Left lung (tissue), 14 donors: ENCODE measurements at places on chromosomes 6 and 20.

DNA sequence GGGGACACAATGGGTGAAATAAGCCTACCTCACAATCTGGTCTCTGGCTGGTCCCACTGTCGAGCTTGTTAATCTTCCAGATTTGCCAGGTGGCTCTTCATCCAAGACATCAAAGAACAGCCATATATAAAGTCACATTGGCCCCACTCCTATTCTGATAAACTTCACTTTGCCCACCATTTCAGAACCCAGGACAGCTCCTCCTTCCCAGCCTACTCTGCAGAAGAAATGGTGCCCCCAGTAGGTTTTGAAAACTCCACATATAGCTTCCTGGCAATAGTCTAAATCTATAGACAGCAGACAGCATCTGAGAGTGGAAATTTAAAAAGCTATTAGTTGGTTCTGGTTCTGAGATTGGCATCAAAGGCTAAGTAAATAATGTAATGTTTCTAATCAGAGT, 143.1 kb upstream of the PCSK2 start:
- DNase-seq: no peak

GRCh38 chr20:44135417-44136204, 51.4 kb downstream of the JPH2 start:
- DNase-seq: no peak

GRCh38 chr6:54987633-54988290, 141.2 kb downstream of the FAM83B start:
- DNase-seq: no peak

GRCh38 chr20:57749131-57749690, 39.4 kb upstream of the PMEPA1 start:
- peak; percentile 40 for DNase-seq

GRCh38 chr6:106540907-106541306, 88.4 kb downstream of the RTN4IP1 start:
- DNase-seq: no peak

GRCh38 chr6:107466062-107466461, 6.7 kb upstream of the PDSS2 start:
- no peak for DNase-seq

DNA sequence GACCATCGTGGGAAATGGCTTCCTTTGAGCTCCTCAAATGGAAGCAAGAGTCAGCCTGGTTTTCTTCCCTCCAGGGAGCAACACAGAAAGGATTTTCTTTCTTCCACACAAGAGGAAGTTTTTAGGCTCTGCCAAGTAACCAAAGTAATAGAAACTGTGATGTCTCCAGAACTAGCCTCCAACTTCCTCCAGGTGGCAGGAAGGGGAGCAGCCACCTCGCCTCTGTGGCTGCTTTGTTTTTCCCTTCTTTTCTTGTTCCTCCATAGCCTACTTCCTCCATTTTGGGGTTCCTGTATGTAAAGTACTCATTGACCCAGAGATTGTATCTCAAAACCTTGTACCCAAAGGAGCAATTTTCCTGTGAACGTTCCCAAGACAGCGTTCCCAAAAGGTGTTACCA, 32.7 kb upstream of the CCR6 start:
- DNase-seq: no peak

DNA sequence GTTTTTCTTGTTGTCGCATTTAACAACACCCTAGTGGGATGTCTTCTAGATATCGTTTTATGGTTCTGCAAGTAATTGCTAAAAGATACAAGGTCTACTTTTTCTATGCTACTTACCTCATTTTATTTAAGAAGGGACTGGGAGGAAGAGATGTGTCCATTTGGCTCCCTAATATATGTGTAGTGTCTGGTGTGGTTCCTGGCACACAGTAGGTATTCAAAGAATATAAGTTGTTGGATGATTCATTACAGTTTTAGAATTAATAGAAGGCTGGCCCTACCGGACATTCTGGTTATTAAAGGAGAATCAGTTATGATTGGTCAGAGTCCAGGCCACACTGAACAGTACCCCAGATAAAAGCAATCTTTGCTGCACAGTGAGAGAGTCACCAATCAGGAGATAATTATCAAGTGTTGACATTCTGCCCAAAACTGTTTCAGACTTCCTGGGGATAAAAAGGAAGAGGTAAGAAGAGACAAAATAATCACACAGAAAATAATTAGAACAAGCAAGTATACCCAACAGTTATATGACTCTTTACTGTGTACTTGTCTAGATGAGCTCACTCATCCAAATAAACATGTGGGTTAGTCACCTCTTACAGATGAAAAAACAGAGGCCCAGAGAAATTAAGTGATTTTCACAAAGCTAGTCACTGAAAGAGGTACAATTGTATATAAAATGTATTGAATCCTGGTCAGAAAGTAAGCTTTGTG, 7.0 kb downstream of the TMEM244 start:
- DNase-seq: no peak

- no peak for DNase-seq
These were observed 35.9 kb downstream of the ATP9A start for GRCh38 chr20:51732096-51732791.

GRCh38 chr6:84362193-84362821, 134.9 kb upstream of the CEP162 start:
- no peak for DNase-seq

DNA sequence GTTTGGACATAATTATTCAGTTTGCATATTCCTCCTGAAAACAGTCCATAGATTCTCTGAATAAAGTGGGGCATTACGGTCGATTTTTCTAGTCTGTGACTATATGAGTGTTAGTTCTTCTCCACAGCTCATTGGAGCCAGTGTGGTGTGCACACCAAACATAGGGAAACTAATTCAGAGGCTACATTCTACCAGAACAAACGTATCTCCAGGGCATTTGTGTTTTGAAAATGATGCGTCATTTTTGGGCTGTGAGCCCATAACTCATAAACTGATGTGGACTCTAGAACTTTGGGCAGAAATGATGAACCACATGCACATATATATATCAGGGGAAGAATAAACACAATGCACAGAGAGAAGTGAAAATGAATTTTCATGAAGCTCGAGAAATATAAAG, 41.8 kb downstream of the C6orf58 start:
- DNase-seq: no peak

- DNase-seq: no peak
These were observed 910 bp upstream of the PCSK2 start for GRCh38 chr20:17225851-17226409.

DNA sequence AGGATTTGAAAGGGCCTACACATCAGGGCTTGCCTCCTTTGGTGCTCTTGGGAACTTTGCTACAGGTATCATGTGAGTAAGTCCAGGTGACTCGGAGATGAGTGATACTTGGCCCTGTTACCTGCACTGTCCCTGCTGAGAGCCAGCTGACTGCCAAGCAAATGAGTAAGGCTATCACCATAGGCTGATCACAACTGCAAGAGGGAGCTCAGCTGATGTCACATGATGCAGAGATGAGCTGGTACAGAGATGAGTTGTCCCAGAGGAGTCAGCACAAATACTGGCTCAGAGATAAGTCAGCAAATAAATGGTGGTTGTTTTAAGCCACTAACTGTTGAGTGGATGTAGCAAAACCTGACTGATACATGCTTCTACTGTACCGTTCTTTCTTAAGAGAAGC, 41.4 kb downstream of the LAMP5 start:
- DNase-seq: no peak

DNA sequence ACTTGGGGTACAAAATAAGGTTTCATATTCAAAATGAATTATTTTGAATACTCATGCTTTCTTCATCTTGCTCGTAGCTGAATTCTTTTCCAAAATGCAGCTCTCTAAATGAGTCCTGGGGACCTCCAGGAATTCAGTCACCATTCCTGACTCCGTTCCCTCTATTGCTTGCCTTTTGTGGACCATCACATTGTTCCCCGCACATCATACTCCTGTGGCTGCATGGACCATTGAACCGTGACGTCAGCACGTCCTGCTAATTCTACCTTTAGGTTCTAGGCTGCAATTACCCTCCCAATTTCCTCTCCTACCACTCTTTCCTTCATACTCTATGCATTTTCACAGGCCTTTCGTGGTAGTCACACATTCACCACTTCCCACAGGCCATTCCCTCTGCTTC, 173.1 kb upstream of the ID4 start:
- no peak for DNase-seq

DNA sequence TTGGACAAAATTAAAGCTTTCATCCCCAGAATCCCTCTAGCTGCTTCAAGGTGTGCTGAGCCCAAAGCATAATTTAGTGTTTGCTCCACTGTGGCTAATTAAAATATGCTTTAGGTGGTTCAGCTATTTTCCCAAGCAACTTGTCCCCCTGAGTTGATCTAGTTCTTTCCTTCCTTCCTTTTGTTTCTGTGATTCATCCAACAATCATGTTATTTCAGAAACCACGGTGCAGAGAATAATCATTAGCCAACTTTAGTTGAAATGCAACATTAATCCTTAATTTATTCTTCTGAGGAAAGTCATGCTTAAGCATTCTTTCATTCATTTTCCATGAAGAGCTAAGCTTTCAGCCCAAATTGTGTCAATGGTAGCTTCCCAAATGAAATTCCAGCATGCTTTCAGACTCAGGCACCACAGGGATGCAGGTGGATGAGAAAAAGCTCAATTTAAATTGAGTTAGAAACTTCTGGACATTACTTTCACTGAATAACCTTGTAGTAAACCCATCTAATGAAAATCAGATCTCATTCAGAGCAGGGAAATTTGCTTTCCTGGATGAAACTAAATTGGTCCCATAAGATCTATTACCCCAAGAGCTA, 209.0 kb upstream of the NT5E start:
- DNase-seq: no peak

DNA sequence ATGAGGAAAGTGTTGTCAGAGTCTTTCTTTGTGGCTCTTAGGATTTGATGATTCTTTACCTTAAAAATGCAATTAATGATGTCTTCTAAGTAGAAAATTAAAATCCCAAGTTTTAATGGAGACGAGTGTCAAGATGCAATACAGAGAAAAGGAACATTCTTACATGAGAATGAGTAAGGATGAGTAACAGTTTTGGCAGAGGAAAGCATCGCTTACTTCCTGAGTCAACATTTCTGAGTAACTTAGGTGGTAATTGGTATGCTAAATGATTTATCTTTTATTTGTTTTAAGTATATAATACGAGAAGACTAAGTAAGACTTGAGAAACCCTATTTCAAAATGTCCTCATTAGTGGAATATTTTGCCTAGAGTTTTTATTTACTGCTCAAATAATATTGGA, 101.3 kb downstream of the RTN4IP1 start:
- no peak for DNase-seq

- DNase-seq: no peak
These were observed 172.0 kb upstream of the NRSN1 start for GRCh38 chr6:23953976-23954375.

DNA sequence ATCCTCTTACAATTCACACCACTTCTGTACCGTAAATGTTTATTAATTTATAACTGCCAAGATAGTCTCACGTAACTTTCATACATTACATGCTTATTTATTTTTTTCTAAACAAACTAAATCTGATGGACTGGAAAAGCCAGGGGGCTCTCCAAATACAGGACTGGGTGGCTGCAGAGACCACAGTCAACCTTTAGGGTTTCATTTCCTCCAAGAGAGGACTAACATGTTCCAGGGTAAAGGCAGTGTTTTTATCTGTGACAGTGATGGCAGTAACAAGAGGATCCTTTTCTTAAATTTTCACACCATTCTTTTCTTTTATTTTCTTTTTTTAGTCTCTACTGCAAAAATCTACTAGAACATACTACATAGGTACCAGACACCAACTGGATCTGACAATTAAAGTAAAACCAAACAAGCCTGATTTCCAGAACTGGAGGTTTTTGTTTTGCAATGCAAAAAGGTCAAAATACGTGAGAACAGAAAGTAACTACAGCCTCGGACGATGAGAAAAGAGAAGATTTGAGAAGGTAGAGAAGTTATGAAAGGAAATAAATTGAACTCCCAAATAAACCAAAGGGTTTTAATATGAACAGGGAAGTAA, 1.2 kb downstream of the LMBRD1 start:
- DNase-seq: no peak

DNA sequence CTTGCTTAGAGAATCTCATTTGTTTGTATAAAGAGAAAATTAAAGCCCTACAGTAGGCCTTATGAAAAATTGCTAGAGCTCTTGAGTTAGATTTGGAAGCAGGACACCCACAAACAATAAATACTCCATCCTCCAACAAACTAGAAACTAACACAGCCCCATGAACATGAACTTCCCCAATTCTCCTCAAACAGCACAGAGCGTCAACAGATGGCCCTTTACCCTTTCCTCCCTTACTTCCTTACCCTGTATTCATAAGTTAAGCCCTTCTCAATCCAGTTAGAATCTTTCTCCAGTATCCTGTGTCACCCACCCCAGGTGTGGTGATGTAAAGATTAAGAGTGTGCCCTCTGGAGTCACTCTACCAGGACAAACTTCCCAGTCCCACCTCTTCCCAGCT, 113.7 kb downstream of the UNC5CL start:
- DNase-seq: no peak

- no peak for DNase-seq
These were observed 70.4 kb downstream of the PLCB4 start for GRCh38 chr20:9139106-9139833.

- peak; percentile 69 for DNase-seq
These were observed 8.9 kb upstream of the MLN start for GRCh38 chr6:33812669-33813068.

- DNase-seq: no peak
These were observed 18.5 kb downstream of the POM121L2 start for GRCh38 chr6:27293436-27294098.

DNA sequence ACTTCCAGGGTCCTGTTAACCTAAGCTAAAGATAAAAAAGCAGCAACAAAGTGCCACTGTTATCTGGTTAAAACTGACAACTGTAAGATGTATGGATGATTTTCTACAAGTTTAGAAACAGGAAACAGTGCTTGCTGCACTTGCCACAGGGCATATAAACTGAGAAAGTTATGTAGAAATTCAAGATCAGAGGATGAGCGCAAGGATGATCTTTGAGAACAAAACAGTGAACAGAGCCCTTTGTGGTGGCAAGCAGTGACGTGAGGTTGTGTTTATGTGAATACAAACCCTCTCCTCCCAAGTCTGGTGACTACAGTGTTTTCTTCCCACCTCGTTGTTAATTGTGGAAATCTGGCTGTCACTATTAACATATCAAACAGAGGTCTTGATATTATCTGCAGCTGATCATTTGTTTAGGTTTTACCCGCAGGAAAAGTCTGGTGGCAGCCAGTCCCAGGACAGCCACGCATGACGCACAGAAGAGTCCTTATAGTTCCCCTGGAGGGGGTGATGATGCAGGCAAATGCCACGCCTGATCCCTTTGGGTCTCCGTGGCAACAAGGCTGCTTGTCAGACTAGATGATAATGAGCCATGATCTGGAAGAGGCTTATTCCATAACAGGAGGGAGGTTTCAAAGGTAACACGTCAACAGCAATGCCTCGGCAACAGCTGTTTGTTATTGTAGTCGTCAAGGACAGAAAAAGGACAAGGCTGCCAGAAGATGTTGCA, 43.1 kb upstream of the TNFAIP3 start:
- DNase-seq: no peak

GRCh38 chr6:108868647-108869046, 20.4 kb downstream of the ARMC2 start:
- DNase-seq: no peak

- no peak for DNase-seq
These were observed 15.7 kb downstream of the ADTRP start for GRCh38 chr6:11762794-11763459.

DNA sequence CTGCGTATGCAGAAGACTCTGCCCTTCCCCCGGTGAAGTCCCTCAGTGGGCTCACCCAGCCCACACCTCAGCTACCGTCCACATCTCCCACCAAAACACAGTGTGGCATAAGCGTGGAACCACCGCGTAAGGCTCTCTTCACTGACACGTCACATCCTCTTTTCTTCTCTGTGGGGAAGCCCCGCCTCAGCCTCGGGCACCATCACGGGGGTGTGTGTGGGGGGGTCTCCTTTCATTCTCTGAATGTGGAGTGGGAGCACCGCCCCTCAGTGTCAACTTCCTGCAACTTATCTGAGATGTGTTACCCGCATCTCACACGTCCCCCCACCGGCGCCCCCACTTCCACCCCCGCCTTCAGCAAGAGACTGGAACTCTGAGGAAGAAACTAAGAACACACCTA, 388.4 kb upstream of the JARID2 start:
- no peak for DNase-seq
